Stimulated activated CD4-positive, alpha-beta T cell treated with anti-CD3 and anti-CD28 coated beads, TNF-alpha, amount 100 ng/mL, for 1 hour (primary cell): ENCODE measurements at places on chromosomes 4 and X.

GRCh38 chr4:175277816-175278215 lies 359.7 kb downstream of the ADAM29 start:
- no peak for DNase-seq

GRCh38 chrX:116204932-116205331 lies 34.4 kb downstream of the AGTR2 start:
- DNase-seq = no peak

- no peak for DNase-seq
Measured at GRCh38 chr4:105710678-105711077, 2.1 kb downstream of the GSTCD start.

GRCh38 chr4:173014113-173014558 lies 154.5 kb upstream of the GALNT7 start:
- DNase-seq = no peak

DNA sequence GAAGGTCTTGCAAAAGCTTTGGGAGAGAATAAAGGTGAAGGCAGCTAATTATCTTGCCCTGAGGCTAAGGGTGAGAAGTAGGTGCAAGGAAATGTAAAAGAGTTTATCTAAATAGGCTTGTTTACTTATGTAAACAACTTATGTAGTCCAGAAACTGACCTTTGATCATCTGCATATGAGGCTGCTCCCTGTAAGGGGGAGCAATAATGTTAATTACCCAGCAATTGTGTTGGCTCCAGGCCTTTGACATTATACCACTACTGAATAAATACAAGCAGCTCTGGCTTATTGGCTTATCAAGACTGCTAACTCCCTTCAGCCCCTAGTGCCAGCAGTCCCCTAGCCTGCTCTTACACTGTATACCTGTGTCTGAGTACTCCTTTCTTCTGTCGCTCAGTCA lies 303.7 kb upstream of the GNPDA2 start:
- DNase-seq = no peak

DNA sequence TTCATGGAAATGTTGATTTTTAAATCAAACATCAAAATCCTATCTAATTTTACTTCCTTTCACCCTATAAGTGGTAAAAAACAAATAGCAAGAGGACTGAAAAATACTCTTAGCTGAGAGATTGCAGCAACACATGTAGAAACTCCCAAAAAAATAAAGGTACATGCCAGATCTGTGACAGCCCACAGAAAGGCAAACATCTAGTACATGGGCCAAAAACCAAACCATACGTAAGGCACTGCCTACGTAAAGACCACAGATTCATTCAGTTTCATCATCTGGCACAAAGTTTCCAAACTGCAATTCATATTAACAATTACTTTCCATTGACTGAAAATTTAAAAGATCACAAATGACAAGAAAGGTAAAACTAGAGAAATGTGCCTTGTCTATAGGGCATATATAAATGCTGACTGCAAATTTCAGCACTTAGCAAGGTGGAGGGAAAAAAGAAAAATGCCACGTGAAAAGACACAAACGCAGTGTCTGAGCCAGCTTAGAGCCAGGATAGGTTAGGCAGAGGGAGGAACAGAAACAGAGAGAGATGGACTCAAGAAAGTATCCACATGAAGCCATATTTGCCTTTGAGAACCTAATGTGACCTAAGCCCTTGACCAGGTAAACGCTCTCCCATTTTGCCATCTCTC lies 88.1 kb downstream of the TSPAN5 start:
- DNase-seq = no peak

DNA sequence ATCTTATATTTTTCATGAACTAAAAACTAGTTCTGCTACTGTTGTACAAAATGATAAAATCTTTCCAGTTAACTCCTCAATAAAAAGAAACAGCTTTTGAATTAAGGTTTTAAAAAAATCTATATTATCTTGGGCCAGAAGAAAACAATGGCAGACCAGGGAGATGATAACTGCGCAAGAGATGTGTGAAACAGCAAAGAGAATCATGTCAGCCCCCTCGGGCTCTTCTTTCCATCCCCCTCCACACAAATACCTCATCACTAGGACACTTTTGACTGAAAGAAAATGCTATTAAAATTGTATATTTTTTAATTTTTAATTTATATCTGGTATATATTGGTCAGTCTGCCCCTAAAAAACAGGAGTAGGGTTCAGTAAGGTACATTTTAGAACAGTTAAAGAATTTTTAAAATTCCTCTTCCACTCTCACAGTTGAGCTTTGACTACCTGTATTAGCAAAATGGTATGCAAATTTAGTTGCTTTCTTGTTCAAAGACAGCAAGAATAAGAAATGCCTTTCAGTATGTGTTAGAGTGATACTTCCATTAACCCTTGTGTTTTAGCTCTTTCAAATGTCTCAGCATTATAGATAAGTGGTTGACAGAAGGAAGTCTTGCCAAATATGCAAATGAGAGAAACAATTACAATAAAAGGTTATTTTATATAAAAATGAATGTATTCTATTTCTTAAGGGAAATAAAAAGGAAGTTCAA lies 36.4 kb upstream of the LCORL start:
- DNase-seq = no peak

DNA sequence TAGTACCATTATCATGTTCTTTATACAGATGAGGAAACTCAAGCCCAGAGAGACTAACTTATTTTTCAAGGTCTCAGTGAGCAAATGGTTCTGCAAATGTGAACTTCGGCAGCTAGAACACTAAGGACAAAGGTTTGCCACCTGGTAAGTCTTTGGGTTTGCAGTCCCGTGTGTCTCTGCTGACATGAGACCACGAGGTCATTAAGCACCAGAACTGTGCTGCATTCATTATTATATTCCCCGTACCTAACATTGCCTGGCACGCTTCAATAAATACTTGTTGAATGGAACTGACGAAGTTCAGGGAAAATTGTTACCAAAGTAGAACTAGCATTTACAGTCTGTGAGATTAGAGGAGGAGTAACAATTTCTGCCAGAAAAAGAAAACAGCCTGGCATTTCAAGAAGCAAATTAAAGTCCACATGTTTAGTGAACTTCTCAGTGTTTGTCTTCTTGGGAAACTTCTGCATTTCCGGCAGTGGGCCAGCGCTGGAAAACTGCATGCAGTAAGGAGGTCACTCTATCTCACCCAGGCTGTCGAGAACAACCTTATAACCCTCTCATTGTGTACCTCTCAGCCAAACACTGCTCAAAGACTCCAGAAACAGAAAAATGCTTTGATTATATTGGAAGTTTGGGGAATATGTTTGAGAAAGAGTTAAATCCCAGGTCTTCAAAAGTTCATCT lies 67.4 kb upstream of the CPEB2 start:
- no peak for DNase-seq

DNA sequence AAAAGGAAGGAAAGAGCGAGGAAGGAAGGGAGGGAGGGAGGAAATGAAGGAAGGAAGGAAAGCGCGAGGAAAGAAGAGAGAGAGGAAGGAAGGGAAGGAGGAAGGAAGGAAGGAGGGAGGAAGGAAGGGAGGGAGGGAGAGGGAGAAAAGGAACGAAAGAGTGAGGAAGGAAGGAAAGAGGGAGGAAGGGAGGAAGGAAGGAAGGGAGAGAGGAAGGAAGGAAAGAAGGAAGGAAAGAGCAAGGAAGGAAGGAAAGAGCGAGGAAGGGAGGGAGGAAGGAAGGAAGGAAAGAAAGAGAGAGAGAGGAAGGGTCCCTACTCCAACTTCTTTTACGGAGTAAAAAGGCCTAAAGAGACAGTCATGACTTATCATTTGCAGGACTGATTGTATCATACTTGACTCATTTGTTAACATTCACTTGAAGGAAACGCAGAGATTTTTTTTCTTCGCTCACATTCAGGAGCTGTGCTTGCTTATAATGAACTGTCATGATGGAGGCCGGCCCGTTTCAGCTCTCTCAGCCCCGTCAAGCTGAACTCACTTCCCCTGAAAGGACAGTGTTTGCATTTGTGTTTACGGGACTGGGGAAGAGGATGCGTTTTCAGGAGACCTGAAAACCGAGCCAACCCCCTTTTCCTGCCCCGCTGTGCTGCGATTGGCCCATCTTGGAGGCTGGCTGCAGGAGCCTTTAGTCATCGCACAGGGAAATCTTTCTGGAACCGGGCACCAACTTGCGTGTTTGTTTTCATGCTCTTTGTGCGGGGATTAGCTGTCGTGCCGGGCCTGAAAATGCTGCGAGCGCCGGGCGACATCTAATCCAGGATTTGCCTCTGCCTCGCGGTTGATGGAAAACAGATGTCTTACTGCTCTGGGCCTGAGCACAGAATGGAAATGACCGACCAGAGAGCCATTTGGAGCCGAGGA lies 17.8 kb downstream of the TRIM2 start:
- DNase-seq = no peak

DNA sequence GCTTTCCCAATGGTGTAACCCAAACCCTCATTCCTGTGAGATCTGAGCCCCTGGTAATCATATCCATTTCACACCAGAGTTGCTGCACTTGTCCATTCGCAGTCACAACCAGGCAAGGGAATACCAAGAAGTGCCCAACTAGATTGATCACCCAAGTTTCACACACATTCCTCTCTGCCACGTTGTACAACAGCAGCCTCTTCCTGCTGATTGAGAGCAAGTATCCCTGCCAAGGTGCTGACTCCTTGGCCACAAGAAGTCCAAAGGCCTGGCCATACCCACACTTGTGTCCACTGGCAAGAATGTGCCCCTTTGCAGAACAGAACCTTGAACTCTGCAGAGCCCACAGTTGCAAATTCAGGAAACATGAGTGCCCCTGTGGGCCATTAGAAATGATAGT lies 6.5 kb upstream of the ACOT9 start:
- DNase-seq = no peak

GRCh38 chrX:100731441-100732281 lies at the start of gene SYTL4:
Gene SYTL4, minus strand, starts transcription at chrX:100732121. Its CDS starts 30,084 bp downstream, at chrX:100702037.
- DNase-seq = no peak

GRCh38 chr4:108492816-108493595 lies 127.4 kb upstream of the RPL34 start:
- no peak for DNase-seq

GRCh38 chrX:24133312-24133711 lies 16.2 kb upstream of the ZFX start:
- DNase-seq = no peak

- no peak for DNase-seq
Measured at GRCh38 chr4:46994007-46994405, 625 bp upstream of the GABRA4 start.

DNA sequence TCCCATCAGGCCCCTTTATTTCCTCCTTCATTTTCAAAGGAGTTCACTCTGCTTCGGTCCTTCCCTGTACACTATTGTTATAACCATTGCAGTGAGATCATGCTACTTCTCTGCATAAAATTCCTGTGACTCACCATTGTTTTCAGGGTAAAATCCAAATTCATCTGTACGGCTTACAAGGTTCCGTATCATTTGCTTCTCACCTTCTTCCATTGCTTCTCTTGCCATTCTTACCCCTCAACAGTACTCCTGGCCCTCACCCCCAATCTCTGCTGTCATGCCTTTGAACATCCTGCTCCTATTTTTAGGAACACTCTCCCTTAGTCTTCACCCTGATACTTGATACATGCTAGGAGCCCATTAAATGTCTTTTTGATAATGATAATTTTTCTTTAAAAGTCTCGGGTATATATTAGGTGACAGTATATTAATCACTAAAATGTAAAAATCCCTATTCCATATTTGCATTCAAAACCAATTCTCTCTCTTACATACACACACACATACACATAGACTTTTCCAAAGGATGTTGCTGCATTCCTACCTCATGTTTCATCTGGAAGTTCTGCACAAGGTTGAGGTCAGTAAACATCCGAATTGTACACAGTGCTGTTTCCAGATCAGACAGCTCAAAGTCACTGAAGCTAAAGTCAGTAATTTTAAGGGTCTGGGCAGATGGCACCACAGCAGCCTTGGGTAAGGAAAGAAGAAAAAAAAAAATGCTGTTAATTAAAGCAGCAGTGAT lies 103.4 kb downstream of the PDE5A start:
- DNase-seq = no peak

- no peak for DNase-seq
Measured at GRCh38 chr4:6563935-6564645, 10.9 kb upstream of the MAN2B2 start.

DNA sequence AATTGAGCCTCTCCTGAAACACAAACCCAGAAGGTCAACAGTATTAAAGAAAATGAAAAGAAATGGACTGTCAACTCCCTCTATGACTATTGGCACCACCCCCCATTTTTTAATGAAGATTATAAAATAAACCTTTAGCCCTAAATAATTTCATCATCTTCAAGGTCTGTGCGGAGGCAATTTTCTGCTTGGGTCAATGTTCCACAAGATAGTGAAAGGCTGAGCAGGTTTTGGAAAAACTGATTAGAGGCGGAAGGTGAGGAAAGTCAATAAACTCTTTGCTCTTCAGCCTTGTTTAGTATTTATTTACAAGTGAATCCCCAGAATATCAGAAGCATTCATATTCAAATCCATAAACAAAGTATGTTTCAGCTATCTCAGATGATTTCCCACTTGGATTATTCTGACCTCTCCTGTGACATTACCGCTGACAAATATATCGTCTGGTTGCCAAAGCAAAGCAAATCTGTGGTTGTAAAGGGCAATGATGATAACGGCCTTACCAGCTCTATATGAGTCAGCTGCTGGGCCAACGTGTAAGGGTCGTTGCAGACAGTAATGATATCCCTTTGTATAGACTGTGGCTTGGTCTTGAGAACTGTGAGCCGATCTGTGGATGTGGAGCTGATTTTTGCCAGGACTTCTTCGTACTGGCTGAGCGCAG lies 24.0 kb downstream of the RASGEF1B start:
- DNase-seq = no peak

DNA sequence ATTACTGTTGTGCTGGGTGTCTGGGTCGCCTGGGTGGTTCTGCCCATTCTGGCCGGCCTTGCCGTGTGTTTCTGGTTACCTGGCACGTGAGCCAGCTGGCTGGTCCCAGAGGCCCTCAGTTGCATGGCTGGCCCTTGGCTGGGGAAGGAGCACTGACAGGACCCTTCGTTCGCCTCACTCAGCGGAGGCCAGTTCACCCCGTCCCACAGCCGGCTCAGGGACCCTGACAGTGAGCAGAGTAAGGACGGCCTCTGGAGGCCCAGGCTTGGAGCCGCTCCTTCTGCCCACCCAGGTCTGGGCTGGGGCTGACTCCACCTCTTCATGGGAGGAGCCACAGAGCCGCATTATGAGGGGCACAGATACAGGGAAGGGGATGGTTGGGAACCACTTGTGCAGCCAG lies 20.3 kb upstream of the HGFAC start:
- DNase-seq = no peak

DNA sequence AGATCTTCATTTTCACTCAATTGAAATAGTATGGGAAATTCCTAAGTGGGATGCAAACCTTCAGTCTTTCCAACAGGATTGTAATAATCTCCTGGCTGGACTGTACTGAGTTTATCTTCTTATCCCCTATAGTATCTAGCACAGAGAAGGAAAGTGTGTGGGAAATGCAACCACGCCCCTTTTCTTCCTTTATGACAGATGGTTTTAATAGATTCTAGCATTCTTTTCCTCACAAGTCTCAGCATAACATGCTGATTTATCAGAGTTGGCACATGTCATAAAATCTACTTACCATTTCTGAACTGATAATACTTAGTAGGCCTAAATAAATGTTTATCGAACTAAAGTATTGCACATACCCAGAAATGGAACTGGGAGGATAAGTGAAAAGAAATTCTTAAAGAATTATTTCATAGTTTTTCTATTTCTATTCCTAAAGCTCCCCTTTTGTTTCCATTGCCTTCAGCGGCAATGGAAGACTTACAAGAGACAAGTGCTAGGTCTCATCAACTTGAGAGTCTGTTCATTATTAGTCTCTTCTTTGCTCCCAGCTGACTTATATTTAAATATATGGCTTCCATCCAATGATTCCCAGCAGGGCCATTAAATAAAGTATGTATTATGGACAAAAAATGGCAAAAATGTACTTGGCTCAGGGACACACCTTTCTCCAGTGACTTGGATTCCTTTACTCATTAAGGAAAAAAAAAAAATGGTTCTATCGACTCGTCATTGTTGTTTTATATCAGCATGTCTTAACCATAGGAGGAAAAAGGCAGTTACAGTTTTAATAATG lies 484.5 kb downstream of the IL1RAPL1 start:
- DNase-seq = no peak
